ENCODE measurements at places on chromosomes 3 and 15. TPM values are rescaled to one million over a fixed set of nuclear protein-coding genes. Genes with fewer than 3 reads are reported as not detected.

SNTN gene
- total RNA-seq, result not detected

IL5RA gene
- not detected for total RNA-seq

NANOGP8 gene
- not detected for total RNA-seq

SAMD7 gene
- not detected for total RNA-seq

GABRG3 gene
- total RNA-seq, result not detected

CCR5 gene
- not detected for total RNA-seq

DNA sequence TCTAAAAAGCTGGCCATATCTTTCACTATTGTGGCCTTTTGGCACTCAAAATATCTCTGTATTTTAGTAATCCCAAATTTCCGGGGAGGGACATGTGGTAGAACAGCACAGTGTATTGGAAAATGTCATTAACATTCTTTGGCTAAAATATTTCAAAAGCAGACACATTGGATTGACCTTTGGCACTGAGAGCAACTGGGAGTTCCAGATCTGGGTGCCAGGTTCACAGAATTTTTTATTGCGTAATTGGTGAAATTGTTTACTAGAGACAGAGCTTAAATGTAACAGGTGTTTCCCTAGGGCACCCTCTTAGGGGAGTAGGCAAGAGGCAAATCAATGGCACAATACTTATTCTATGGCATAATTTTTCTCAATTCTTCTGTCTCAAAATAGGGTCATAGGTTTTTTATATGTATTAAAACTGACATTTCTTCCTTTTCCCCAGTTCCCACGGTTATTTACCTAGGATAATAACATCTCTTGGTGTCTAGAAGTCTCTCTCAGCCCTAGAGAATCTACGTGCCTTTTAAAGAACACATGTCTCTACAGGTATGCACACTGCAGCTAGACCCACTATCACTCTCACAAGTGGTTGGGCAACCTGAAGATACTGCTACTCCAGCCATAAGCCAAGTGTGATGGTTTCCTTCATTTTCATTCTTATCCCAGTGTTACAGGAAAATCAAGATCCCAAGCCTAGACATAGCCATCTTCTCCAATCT, 10.6 kb downstream of the RBMS3 start:
- peaks cover 19% of the 10 kb centered on the region for H3K4me1 ChIP-seq
- no peak overlapping the region for H3K27ac ChIP-seq
- peaks cover 35% of the 10 kb centered on the region for H3K36me3 ChIP-seq

- DNase-seq, result no peak
- H3K4me3 ChIP-seq, result no peak overlapping the region
- no peaks in the 10 kb centered on the region for H3K4me1 ChIP-seq
- H3K36me3 ChIP-seq, result no peaks in the 10 kb centered on the region
- H3K27me3 ChIP-seq, result no peaks in the 10 kb centered on the region
Measured at GRCh38 chr15:82871358-82871757, 61.9 kb downstream of the WHAMM start.

DNA sequence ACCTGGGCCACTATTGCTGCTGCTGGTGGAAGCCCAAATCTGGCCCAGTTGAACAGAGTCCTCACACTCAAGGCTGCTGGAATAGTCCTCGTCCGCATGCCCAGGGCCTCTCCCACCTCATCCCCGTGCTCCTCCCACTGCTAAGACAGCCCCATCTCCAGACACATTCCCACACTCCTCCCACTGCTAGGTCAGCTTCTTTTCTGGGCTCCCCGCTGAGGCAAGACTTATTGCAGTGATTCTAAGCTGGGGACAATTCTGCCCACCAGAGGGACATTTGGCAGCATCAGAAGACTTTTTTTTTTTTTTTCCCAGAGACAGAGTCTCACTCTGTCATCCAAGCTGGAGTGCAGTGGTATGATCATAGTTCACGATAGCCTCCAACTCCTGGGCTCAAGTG, 35.1 kb downstream of the POC1A start:
- H3K36me3 ChIP-seq, result peaks cover 51% of the 10 kb centered on the region
- H3K27me3 ChIP-seq, result no peaks in the 10 kb centered on the region
- no peaks in the 10 kb centered on the region for H3K4me1 ChIP-seq
- DNase-seq, result no peak

DNA sequence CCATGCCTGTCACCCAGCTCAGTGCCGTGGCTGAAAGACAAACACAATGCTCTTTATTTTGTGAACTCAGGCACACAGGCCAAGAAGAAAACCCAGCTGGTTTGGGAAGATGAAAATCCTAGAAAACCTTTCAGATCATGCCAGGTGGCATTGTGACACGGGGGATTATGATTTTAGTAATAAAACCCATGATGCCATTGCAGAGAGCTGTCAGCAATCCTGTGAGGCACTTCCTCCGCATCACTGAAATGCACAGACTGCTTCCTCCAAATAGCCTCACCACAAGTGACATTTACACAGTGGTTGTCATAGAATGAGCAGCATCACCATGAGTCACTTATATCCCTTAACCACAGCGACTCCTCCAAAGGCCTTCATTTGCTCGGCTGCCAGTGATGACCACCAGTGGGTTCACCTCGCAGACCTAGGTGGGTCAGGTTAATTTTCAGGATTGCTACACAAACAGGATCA, 22.7 kb downstream of the ABHD6 start:
- DNase-seq, result peak; percentile 51
- no peak overlapping the region for H3K4me3 ChIP-seq
- no peak overlapping the region for H3K27ac ChIP-seq
- peaks cover 13% of the 10 kb centered on the region for H3K4me1 ChIP-seq

DNA sequence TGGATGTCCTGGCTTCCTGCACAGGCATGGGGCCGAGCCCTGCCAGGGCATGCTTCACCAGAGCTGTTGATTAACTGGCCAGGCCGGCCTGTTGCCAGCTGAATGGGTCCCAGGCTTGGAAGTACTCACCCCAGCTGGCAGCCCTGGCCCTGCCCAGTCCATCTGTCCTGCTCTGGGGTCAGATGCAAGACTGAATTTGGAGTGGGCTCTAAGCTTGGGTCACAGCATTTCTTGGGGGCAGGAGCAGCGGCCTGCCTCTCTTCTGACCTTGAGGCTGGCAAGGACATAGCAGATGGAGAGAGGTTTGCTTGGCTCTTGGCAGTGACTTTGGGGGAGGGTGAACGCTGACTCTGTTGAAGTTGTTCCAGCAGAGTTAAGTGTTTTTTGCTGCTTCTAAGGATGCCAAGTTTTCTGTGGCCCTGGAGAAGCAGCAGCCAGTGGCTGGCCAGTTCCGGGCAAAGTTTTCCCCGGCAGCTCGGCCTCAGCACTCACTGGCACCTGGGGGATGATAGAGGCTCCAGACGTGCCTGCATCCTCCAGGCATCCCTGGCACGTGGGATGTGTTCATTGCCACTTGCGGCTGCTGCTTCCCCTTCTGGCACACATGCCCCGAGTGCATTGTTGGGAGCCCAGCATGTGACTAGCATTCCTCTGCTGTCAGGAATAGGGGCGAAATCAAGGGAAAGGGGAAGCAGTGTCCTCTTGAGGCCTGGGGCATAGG, 22.9 kb downstream of the PDIA5 start:
- DNase-seq, result no peak
- H3K27ac ChIP-seq, result no peak overlapping the region
- peaks cover 6% of the 10 kb centered on the region for H3K27me3 ChIP-seq
- no peak overlapping the region for H3K4me3 ChIP-seq

DNA sequence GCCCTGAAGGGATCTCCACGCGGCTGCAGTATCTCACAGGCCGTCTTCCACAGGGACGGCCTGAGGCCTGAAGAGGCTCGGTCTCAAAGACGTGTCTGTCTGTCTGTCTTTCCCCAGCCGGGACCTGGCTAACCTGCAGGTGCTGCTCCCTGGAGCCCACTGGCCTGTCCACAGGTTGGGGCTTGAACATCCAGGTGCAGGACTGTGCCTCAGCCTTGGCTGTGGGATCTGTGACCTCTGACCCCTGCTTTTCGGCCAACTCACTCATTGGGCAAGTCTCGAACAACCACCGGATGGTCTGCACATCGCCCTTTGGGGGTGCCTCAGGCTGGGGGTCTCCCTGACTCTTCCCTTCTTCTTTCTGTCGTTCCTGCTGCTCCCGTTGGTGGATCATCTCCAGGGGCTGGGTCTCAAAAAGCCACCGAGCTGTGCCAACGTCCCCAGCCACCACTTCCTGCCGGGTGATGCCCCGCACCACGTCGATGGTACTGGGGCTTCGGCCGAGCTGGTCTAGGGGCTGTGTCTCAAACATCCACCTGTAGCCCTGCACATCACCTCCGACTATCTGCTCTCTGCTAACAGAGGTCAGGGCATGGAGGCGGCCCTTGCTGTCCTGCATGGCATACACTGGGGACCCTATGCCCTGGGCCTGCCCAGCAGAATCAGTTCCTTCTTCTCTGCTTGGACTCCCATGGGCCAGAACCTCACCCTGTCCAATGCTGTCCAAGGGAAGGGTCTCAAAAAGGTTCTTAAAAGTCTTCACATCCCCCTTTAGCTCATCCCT, 4.8 kb downstream of the XIRP1 start:
- no peak for DNase-seq
- H3K27me3 ChIP-seq, result no peaks in the 10 kb centered on the region
- no peaks in the 10 kb centered on the region for H3K36me3 ChIP-seq

GRCh38 chr15:85825719-85826118, 31.0 kb upstream of the KLHL25 start:
- DNase-seq, result no peak
- no peaks in the 10 kb centered on the region for H3K36me3 ChIP-seq
- H3K27ac ChIP-seq, result no peak overlapping the region
- no peaks in the 10 kb centered on the region for H3K4me1 ChIP-seq

DNA sequence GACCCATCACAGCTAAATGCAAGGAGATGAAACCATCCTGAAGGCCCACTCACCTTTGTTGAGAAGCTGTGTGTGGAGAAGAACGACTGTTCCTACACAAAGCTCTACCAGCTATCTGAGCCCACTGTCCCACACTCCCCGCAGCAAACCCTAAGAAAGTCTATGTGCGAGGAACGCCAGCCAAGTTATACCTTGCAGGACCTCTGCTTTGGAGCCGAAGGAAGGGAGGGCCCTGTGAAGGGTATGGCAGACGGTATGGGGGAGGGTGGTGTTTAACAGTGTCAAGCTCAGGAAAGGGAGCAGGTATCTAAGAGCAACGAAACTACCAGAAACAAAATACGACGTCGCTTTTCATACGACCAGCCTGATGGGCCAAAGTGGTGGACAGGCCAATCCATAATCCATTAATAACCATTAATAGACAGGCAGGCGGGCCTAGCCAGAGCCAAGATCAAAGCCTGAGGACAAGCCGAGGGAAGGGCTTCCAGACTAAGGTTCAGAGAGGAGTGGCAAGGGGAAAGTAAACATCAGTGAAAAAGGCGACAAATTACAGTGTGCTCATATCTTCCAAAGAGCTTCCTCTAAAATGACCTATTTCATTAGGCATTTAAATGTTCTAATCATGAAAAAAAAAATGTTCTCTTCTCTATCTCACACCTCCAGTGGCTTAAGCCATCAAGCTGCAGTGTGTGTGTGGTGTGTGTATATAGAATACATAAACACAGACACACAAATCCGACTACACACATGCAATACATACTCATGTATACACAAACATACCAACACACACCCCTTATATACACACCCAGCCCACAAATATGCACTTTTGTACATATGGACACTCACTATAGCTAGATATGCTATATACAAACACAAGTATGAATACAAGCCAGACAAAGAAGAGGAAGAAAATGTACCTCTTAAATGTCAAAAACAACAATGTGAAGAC, 43.9 kb downstream of the PTPN23 start:
- peaks cover 10% of the 10 kb centered on the region for H3K4me1 ChIP-seq
- H3K27ac ChIP-seq, result no peak overlapping the region
- H3K4me3 ChIP-seq, result no peak overlapping the region
- no peak for DNase-seq
- no peaks in the 10 kb centered on the region for H3K27me3 ChIP-seq
- H3K36me3 ChIP-seq, result peaks cover 20% of the 10 kb centered on the region

DNA sequence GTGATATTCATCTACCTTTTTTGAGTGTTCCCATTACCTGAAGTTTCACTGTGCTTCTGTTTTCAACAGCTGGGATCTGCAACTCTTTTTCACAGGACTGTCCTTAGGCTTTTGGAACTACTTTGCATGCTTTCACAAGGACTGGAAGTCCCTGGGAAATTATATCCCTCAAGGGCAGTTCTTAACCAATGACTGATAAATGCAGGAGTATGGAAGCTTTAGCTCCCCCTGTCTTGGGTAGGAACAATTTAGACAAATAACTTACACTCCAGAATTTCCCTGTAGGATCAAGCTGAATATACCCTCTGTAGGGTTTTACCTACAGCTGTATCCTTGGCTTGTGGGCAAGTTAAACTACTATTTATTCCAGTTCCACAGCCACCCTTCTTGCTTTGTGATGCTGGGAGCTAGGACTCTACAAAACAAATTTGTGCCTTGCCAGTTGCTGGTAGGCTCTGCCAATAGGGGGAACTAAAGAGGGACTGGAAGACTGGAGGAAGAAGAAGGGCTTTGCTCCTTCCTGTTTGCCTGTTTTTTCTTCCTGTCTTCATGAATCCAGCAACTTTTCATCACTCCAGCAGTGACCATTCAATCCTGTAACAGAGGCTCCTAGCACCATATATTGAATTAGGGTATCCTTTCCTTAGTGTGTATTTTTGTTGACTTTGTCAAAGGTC, 6.8 kb upstream of the ZNF280D start:
- no peak overlapping the region for H3K27ac ChIP-seq
- H3K4me3 ChIP-seq, result no peak overlapping the region
- peaks cover 29% of the 10 kb centered on the region for H3K4me1 ChIP-seq
- no peaks in the 10 kb centered on the region for H3K27me3 ChIP-seq

DNA sequence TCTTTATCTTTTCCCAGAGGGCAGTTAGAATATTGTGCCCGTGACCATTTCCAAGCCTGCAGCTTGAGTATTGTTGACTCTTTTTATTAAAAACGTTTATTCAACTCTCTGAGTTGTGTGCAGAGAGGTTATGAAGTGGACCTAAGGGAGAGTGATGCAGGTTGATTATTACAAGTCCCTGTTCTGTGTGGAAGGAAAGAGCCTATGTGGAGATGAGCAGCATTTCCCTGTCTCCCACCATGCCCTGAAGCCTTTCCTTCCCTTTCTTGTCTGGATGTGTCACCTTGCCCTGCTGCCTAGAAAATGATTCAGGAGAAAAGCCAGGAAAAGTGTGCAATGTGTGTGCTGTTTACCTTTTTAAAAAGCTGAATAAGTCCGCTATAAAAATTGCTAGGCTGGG, 19.4 kb downstream of the ZPLD1 start:
- no peaks in the 10 kb centered on the region for H3K27me3 ChIP-seq
- no peak for DNase-seq
- 0 out of 2 replicates have a peak, but pooled peaks cover 3% of the 10 kb centered on the region for H3K4me1 ChIP-seq
- H3K36me3 ChIP-seq, result no peaks in the 10 kb centered on the region

GRCh38 chr3:53346922-53347260, 452 bp downstream of the DCP1A start:
- H3K36me3 ChIP-seq, result peaks cover 16% of the 10 kb centered on the region
- no peaks in the 10 kb centered on the region for H3K27me3 ChIP-seq
- H3K4me3 ChIP-seq, result peak overlapping the region; percentile 68
- DNase-seq, result no peak
- peak overlapping the region; percentile 79 for H3K27ac ChIP-seq

- no peaks in the 10 kb centered on the region for H3K27me3 ChIP-seq
- no peak overlapping the region for H3K27ac ChIP-seq
- no peaks in the 10 kb centered on the region for H3K4me1 ChIP-seq
- no peak overlapping the region for H3K4me3 ChIP-seq
Measured at GRCh38 chr3:39850716-39851032, 41.3 kb downstream of the MYRIP start.
